ENCODE measurements at places on chromosomes 11 and 22. TPM values are rescaled to one million over a fixed set of nuclear protein-coding genes. Genes with fewer than 3 reads are reported as not detected.

C22orf31 gene
- not detected for total RNA-seq

RFPL2 gene
- total RNA-seq: 0.07 TPM

SLC35E4 gene
- 8.0 TPM for total RNA-seq

SLC22A25 gene
- total RNA-seq: not detected

SHISAL1 gene
- 6.7 TPM for total RNA-seq

All from A549 treated with CORT108297 at 1 μM for 4 hours (cell line).